Stimulated activated CD8-positive, alpha-beta memory T cell treated with anti-CD3 and anti-CD28 coated beads, Interleukin-15, amount 100 ng/mL, for 24 hours (primary cell): ENCODE measurements at places on chromosomes 7 and 10.

DNA sequence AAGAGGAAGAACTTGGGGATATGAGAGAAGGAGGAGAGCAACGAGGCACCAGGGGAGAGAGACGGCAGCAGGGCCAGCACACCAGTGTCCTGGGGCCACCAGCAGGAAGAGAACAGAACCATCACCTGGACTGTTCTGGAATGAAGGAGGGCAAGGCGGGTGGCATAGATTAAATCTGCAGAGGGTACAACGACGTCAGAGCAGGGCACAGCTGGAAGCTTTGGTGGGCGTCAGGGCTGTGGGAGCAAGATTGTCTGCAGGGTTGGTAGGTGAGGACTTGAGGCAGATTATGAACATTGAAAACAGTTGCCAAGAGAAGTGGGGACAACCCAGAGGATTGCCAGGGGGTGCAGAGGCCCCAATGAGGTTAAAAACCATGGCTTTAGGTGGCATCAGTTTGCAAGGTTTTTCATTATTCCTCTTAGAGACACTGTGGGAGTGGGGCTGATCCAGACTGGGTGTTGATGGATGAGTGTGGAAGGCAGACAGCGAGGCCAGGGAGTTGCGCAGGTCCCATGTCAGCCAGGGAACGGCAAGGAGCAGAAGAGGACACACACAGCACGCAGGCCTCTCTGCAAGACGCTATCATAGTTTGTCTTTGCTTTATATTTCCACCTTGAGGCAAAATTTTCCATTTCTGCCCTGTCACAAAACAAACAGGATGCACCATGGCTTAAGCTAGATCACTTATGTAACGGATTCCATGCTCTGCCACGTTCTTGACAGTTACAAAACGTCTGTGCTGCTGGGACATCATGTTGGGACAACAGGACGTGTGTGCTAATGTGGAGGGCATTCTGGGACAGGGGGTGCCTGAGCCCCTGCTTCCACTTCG, 52.5 kb upstream of the LEP start:
- DNase-seq, result no peak

GRCh38 chr7:112547916-112548315, 67.1 kb downstream of the LSMEM1 start:
- no peak for DNase-seq

DNA sequence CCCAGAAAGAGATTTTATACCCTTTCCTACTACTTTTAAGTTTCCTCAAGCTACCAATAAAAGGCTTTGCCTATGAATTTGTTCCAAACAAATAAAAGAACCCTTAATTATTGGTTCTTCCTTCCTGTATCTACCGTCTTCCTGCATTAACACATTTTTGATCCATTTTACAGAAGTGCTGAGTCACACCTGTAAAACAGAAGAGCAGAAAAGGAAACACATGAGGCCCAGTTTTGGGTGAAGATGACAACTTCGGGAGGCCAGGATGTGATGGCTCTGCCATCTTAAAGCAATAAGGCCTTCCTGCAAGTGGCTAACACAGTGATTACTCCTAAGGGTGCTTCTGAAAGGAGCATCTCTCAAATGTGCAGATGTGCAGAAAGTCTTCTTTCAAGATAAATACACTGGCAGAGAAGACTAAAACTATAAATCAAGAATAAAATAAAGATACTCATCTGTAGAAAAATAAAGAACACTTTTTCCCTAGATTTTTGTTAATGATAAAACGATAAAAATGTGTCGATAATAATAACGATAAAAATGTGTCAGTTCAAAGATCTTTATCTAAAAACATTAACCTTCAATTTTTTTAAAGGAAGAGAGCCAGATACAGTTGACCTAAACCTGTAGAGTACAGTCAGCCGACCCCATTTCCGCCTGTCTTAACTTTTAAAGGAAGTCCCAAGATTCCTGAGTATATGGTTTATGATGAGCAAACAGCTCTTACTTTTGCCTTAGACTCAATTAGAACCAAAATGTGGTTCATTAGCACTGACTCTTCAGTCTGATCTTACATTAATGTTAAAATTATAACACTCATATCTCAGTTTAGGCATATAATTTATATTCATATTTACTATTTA, 108.6 kb downstream of the UBE2H start:
- DNase-seq, result no peak

DNA sequence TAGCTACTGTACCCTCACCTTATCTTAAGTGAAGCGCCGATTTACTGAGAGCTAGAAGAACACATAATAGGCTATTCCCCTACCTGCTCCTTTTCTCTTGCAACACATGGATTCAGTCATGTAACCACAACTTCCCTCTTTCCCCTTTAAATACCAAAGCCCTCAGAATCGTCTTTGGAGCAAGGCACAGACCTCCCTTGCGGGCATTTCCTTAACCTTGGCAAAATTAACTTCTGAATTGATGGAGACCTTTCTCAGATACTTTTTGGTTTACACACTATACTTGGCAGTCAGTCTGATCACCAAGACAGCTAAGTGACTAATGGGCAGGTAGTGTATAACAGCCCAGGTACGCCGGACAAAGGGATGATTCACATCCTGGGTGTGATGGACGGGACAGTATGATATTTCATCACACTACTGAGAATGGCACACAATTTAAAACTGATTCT, 72.7 kb upstream of the SEC61G start:
- no peak for DNase-seq

DNA sequence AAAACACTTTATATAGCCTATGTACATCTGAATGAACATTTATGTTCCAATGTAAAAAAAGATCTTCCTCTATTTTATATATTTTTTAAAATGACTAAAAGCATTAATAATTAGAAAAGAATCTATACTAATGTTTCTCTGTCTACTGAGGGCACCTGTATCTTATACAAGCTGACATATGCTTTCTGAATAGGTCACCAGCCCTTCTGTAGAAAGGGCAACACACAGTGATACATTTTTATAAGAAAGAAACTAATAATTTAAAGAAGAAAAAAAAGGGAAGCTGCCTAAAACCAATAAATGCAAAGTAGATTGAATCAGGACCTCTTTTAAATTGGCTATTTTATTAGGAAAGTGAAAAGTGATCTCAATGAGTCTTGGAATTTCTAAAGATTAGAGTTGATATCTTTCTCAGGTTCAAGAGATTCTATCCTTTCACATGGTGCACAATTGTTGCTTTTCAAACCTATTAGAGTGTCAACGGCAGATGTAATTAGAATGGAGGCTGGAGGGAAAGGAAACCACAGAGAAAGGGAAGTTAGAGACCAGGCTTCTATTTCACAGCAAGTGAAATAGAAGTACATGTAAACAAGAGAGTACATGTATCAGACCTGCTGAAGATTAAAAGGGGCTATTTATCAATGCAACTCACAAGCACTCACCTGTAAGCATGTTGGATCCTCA, 6.3 kb downstream of the MTPN start:
- DNase-seq, result no peak

- DNase-seq, result no peak
Measured at GRCh38 chr10:118243907-118244306, 98.2 kb downstream of the FAM204A start.

- no peak for DNase-seq
Measured at GRCh38 chr7:42972699-42973500, 40.7 kb downstream of the MRPL32 start.

GRCh38 chr7:84181628-84182027, 13.0 kb downstream of the SEMA3A start:
- DNase-seq, result no peak

- no peak for DNase-seq
Measured at GRCh38 chr10:12130237-12130872, 878 bp downstream of the SEC61A2 start.

DNA sequence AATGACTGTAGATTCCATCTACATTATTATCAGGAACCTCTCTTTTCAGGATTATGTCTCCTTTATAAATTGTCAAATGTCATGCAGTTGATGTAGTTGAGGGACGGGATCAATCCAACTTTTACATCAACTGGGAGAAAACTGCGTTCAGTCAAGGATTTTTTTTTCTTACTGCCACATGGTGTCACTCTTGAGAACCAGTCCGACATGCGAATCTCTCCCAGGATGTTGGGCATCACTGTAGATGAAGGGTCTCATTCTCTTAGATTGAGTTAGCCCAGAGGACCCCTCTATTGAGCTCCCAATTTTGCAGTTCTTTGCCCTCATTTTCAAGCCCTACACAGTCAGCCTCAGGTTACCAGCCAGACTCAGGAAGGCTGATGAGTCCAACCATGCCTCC, 120.3 kb upstream of the PTPRZ1 start:
- no peak for DNase-seq

- DNase-seq, result no peak
Measured at GRCh38 chr10:64497306-64497705, 976.1 kb downstream of the REEP3 start.

GRCh38 chr10:43401627-43402026, 7.4 kb downstream of the HNRNPF start:
- no peak for DNase-seq

DNA sequence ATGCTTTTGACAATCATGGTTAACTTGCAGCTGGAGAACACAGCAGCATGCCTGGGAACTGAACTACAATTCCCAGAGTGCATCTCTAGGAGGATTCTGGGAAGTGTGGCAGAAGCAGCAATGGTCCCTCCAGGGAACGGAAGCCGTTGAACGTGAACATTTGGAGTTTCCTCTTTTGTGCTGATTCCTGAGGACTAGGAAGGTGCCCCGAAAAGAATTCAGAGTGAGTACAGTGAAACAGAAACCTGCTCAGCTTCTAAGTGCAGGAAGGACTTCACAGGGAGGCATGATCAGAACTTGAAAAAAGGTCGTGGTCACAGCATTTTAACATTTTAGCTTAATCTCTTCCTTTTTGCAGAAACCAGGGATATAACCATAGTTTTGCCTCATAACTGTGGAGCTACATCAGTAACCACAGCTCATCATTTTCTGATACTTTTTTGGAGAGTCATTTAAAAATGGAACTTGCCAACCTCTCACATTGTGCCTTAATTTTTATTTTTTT, at the start of gene NUDT13:
Gene NUDT13 (plus strand): TSS at position 111 of the 505 bp plus-strand sequence. CDS start 3,911 bp downstream, outside the sequence.
- no peak for DNase-seq

DNA sequence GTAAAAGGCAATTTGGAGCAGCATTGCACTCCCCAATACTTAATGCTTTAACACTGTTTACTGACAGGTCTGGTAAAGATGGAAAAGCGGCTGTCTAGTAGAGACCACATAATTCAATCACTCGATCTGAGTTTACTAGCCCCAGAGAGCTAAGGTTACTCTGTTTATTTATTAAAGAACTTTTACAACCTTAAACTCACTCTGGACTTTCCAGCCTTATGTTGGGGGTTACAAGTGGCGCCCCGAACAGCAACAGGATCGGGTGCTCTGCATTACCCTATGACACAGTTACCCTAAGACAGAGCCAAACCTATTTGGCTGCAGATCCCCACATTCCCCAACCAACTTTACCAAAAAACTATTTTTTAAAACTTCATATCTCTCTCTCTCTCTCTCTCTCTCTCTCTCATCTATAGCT, 43.9 kb downstream of the MRPS24 start:
- DNase-seq, result no peak

GRCh38 chr10:21041763-21042458, 144.8 kb upstream of the NEBL start:
- no peak for DNase-seq

GRCh38 chr10:90304533-90304932, 553.3 kb downstream of the HTR7 start:
- no peak for DNase-seq

DNA sequence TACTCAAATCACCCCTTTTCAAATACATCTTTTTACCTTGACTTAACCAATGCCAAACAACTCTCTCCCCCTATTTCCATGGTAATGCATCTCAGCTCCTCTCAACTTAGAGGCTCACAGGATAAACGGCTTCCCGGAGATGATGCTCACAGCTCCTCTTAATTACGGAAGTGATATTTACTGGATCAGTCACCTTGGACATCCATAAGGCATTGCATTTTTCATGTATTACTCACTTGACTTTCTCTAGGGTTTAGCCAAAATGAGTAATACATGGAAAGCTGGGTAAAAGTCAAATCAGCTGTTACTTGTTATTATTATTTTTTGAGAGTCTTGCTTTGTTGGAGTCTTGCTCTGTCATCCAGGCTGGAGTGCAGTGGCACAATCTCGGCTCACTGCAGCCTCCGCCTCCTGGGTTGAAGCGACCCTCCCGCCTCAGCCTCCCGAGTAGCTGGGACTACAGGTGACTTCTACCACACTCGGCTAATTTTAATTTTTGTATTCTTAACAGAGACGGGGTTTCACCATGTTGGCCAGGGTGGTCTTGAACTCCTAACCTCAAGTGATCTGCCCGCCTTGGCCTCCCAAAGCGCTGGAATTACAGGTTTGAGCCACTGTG, 73.3 kb upstream of the RHEB start:
- DNase-seq, result no peak
